ENCODE measurements at places on chromosomes 5 and 9.

DNA sequence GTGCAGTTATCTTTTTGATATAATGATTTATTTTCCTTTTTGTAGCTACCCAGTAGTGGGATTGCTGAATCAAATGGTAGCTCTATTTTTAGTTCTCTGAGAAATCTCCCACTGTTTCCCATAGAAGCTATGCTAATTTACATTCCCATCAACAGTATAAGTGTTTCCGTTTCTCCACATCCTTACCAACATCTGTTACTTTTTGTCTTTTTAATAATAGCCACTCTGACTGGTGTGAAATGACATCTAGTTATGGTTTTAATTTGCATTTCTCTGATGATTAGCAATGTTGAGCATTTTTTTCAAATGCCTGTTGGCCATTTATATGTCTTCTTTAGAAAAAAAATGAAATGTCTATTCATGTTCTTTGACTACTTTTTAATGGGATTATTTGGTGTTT is 94.7 kb downstream of the SERINC5 start:
- no peak for DNase-seq

GRCh38 chr5:123500471-123500870 is 11.5 kb upstream of the CSNK1G3 start:
- no peak for DNase-seq

GRCh38 chr5:89128906-89129625 is 246.1 kb upstream of the MEF2C start:
- no peak for DNase-seq

DNA sequence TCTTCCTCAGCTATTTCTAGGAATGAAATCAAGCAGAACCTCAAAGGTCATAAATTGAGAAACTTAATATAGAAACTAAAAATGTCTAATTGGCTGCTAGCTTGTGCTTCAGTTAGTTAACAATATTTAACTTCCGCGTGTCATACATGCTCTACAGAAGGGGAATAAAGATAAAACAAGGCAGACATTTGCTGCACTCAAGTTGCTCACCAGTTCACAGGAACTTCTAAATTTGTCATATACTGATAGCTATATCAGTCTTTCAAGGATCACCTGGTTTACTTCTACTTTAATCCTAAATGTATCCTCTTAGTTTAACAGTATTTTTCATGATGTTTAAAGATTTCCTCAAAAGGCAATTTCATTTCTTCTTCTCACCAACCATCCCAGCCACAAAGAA is 8.4 kb downstream of the CCNH start:
- no peak for DNase-seq

GRCh38 chr9:93207326-93207814 is 23.4 kb downstream of the WNK2 start:
- peak; percentile 73 for DNase-seq

DNA sequence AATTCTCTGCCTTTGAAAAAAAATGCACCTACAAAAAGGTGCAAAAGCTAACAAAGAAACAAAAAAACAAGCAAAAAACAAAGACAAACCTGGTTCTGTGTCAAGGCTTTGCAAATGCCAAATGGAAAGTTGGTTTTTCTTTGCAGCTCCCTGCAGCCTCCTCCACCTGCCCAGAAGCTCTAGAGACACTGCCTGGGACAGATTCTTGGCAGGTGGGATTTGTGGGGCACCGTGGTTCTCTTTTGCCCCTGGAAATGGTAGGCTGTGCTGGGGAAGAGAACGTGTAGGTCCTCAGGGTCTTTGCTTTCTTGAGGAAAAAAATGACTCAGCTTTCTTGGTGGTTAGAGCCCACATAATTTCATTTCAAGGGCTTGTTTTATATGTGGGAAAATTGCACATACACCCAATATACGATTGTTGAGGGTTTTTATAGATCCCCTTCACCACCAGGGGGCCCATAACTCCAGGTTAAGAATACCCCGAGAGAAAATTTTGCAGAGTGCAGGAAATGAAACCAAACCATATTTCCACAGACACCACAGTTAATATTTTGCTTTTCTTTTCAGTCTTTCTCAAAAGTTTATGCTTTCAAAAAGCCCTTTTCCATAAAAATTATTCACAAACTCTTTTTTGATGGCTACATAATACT is 58.7 kb downstream of the NXNL2 start:
- DNase-seq: no peak

DNA sequence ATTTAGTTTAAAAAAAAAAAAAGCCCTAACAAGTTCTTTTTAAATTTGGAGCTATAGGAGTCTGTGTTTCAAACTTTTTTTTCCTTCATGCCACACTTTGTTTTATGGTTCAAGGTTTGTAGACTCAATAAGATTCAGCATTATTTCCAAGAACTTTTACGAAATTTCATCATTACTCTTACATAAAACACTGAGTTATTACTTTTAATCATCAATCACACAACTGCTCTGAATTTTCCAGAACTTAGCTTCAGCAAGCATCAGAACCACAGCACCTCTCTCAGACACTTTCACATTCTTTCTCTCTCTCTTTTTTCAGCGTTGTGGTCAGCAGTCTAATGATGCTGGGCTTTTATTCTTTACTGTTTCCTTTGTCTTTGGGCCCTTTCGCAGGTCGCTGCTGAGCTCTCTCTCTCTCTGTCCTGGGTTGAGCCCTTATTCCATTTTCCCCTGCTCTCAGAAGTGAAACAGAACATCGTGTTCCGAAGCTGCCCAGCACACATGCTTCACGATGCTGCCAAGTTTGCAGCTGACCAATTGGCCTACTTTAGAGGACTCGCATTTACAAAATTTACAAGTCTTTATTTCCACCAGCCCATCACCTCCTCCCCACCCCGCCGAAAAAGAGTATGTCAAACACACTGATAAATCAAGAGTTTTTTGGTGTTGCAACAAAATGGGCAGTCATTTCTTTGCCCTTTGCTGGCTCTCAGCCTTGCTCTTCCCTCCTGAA is 44.6 kb upstream of the PIK3R1 start:
- peak; percentile 74 for DNase-seq
